ENCODE measurements at places on chromosomes 13 and 19.

DNA sequence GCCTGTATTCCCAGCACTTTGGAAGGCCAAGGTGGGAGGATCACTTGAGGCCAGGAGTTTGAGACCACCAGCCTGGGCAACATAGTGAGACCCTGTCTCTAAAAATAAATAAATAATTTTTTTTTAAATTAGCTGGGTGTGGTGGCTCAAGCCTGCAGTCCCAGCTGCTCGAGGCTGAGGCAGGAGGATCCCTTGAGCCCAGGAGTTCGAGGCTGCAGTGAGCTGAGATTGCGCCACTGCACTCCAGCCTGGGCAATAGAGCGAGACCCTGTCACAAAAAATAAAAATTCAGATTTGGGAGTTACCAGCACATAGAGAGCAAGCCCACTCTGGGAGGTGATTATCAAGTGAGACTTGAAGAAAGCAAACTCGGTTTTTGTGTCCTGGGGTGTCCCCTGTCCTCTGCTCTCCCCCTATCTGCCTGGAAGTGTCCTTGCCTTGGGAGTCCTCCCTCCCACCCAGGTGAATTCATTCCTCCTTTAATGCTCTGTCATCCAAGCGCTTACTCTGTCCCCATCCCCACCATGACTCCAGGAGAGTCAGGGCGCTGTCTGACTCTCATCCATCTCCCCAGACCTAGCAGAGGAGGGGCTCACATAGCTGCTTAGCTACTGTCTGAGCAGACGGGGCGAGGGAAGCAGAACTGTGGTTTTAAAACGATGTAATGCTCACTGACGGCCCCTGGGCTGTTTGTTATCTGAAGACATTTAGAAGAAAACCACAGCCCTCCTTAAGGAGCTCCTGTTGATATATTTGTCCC lies 146.8 kb downstream of the STK24 start:
- no peak for DNase-seq

- DNase-seq, result no peak
Observed at GRCh38 chr19:39704181-39705044, at the start of gene LGALS14. LGALS14 (plus strand) TSS chr19:39704481; CDS start chr19:39704529, 48 bp downstream.

DNA sequence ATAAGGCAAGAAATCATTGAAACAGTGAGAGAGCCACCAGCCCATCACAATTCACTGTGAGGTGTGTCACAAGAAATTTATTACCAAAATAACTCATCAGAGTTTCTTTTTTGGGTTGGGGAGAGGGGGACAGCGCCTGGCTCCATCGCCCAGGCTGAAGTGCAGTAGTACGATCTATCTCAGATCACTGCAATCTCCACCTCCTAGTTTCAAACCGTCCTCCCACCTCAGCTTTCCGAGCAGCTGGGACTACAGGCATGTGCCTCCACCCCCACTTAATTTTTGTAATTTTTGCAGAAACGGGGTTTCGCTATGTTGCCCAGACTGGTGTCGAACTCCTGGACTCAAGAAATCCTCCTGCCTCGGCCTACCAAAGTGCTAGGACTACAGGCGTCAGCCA lies 3.6 kb downstream of the IFNL1 start:
- no peak for DNase-seq

DNA sequence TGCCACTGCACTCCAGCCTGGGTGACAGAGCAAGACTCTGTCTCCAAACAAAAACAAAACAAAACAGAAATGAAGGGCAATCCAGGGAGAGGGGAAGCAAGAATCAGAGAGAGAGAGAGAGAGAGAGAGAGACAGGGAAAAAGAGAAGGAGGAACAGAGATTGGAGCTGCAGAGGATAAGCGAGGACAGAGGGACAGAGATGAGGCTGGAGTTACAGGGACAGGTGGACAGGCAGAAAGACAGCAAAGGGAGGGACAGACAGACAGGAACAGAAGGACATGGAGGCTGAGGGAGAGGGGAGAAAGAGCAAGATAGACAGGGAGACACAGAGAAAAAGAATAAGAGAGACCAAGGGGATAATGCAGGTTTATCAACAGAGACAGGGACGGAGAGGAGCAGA lies 1.3 kb upstream of the CRX start:
- no peak for DNase-seq

GRCh38 chr13:26280295-26280694 lies 26.4 kb downstream of the CDK8 start:
- no peak for DNase-seq

- no peak for DNase-seq
Observed at GRCh38 chr13:100892981-100893380, 218.4 kb upstream of the TMTC4 start.

DNA sequence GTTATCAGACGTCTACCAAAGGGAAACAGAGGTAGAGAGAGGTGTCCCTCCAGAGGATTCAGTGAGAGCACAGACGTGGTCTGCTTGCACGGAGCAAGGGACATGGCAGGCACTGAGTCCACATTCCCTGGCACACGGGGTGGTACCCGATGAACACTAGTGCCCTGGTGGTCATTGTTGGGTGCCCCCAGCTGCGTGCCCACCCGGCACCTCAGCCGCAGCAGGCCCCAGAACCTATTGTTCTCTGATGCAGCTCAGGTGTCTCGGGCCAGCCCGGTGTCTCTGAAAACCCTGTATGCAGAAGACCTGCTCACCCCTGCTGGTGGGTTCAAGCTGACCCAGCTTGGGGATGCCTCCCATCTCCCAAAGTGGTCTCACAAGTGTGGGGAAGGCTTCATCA lies 11.9 kb downstream of the SUGP1 start:
- DNase-seq, result no peak

DNA sequence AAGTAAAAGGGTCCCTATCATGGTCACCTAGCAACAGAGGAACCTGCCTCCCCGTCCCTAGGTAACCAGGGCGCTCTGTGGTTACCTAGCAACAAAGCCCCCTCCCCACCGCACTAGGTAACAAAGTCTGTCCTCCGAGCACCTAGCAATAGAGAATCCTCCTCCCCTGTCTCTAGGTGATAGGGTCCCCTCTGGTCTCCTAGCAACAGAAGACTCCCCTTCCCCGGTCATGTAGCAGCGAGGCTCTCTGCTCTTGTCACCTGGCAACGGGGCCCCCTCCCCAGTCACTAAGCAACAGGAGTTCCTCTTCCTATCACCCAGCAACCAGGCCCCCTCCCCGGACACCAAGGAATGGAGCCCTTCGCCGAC lies 307 bp downstream of the JOSD2 start:
- DNase-seq, result no peak

GRCh38 chr19:44839276-44839675 lies 6.8 kb upstream of the NECTIN2 start:
- no peak for DNase-seq

DNA sequence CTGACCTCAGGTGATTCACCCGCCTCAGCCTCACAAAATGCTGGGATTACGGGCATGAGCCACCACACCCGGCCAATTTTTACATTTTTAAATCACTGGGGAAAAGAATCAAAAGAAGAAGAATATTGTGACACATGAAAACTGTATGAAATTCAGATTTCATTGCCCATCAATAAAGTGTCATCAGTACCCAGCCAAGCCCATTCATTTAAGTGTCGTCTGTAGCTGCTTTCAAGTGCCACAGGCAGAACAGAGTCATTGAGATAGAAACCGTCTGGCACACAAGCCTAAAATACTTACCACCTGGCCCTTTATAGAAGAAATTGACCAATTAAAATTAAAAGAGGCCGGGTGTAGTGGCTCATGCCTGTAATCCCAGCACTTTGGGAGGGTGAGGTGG lies 15.3 kb downstream of the COLGALT1 start:
- no peak for DNase-seq
